ENCODE measurements at places on chromosomes 16 and 17.
A peak's percentile ranks its signal among the peaks of the same experiment; 100 is the strongest.

GRCh38 chr17:29787995-29788394, 142.0 kb downstream of the SSH2 start:
- DNase-seq = no peak

GRCh38 chr17:57413848-57414651, 157.7 kb downstream of the MSI2 start:
- no peak for DNase-seq

DNA sequence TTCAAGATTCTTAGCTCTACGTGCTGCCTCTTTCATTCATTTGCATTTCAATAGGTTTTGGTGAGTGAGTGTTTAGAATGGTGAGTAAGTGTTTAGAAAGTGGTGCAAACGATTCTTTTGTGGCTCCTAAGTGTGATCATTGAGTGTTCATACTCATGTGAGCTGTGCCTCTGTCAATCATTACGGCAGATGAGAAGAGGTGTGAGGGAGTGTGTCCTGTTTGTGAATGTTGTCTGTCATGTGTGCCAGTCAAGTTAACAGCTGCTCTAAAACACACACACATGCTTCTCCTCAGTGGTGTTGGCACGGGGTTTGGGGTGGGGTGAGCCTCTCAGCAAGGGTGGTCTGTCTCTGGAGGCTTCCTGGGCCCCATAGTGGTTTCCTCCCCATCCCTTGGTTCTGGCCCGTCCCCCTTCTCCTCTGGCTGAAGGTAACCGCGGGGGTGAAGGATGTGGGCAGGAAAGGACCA, 11.4 kb downstream of the MYL4 start:
- DNase-seq = no peak

GRCh38 chr17:72125226-72125651, 4.4 kb downstream of the SOX9 start:
- no peak for DNase-seq

DNA sequence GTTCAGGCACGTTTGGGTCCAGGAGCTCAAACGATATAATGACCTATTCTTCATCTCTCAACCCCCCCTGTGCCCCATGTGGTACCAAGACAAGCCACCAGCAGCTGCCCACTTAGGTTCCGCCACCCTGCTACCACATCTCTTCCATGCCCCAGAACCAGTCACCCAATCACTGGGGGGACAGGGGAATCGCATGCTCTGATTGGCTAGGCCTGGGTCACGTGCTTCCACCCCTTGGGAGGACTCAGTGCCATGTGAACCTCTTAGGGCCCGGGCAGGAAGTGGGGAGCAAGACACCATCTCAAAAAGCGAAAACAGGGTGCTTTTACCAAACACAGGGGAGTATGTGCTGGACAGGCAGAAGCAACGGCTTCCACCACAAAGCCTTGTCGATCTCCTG, 91.3 kb downstream of the KATNIP start:
- DNase-seq = no peak

- no peak for DNase-seq
Observed at GRCh38 chr17:4505187-4505586, 6.5 kb downstream of the SPNS2 start.

DNA sequence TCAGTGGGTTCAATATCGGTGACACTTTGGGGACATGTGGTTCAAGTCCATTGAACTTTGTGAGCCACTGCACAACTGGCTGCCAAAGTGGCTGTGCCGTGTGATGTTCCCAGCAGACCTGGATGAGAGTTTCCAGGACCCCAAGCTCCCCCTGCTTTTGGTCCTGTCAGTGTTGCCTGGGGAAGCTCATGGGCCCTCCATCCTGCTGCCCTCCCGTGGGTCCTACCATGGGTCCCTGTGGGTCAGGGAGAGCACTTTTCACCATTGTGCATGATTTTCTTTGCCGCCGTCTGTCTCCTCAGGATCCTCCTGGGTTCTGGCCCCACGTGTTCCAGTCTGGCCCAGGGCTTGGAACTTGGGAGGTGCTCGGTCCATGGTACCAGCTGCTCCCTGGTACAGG, 38.1 kb downstream of the LGALS9 start:
- no peak for DNase-seq

DNA sequence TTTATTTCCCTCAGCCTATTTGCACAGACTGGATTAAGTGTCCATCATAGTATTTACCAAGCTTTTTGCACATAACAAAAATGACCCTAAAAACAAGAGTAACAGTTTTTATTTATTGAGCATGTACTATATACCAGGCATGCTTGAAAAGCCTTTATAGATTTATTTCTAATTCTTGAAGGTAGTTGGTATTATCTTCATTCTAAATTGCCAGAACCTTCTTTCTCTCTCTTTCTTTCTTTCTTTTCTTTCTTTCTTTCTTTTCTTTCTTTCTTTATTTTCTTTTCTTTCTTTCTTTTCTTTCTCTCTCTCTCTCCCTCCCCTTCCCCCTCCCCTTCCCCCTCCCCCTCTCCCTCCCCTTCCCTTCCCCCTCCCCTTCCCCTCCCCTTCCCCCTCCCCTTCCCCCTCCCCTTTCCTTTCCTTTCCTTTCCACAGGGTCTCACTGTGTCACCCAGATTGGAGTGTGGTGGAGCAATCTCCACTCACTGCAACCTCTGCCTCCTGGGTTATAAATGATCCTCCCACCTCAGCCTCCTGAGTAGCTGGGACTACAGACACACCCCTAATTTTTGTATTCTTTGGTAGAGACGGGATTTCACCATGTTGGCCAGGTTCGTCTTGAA, 310.9 kb upstream of the RBFOX1 start:
- no peak for DNase-seq

DNA sequence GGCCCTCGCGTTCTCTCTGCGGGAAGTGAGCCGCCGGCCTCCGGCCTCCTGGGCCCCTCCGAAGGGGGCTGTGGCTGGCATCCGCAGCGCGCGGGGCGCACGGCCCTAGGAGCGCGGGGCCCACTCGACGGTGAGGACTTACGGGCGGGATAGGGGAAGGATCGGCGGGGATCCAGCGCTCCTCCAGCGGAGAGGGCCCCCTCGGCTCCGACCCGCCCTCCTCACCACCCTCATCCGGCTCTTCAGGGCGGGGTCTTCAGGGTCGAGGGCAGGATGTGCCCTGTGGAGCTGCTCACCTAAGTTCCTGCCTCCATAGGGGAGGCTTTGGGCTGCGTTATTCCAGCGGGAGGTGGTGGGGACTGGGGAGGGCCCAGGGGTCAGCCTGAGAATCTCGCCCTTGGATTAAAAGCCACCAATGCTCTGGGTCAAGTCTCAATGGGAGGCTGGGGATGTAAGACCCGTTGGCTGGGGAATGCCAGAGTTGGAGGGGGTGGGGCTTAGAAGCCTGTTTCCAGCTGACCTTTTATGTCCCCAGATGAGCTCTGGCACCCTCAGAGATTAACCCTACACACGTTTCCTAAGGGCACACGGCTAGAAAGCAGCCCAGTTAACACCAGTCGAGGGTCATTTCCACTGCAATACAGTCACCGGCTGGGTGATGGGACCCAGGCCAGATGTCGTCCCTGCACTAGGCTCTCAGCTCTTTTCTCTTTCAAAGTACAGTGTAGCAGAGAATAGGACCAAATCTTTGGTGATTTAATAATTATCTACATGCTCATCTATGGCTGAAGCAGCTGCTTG, 13.4 kb downstream of the TBX2 start:
- DNase-seq = no peak

DNA sequence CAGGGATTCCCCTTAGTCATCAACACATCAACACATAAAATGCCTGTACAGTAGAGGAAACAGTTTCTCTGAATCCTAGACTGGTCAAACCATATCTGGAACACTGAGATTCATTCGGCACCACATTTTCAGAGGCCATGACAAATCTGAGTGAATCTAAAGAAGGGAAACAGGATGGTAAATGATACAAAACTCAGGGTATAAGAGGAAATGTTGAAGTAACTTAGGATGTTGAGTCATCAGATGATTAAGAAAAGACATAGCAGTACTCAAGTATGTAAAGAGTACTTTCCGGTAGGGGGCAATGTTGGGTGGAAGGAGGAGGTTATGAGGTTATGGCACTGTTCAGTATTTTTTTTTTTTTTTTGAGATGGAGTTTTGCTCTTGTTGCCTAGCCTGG, 358.5 kb upstream of the PMFBP1 start:
- DNase-seq = no peak

- DNase-seq = no peak
Observed at GRCh38 chr17:45408611-45409421, 23.9 kb downstream of the ARHGAP27 start.

GRCh38 chr17:80311216-80311827, 50.7 kb downstream of the RNF213 start:
- DNase-seq = no peak

GRCh38 chr16:29809031-29809747, 2.8 kb upstream of the PRRT2 start:
- no peak for DNase-seq

DNA sequence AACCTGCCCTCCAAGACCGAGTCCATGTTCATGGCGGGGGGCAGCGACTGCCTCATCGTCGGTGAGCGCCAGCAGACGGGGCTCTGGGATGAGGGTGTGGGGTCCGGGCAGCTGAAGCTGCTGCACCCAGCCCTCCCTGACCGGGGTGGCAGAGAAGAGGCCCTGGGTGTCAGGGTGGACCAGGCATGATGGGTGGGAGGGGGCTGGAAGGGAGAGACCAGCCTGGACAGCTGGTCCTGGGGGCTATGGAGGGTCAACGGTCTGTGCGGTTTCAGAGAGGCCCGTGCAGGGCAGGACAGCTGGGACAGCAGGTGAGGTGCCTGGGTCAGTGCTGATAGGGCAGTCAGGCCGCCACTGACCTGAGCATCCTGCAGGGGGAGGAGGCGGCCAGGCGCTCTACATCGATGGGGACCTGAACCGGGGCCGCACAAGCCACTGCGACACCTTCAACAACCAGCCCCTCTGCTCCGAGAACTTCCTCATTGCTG, 13.3 kb upstream of the ATP6V0C start:
- DNase-seq = no peak

DNA sequence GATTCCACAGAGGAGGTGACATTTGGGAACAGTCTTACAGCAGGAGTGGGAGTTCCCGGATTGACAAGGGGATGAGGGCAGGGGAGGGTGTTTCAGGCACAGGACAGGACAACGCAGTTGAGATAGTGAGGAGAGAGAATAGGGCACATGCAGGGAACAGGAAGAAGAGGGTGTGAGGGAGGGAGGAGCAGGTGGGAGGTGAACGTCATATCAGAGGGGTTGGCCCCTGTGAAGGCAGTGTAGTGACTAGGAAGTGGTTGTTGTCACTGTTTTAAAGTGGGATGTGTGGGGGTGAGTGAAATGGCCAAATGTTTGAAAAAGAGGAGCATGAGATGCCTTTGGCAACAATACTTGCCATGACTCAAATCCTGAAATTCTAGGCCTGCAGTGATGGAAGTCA, 12.2 kb downstream of the PRKCB start:
- peak; percentile 24 for DNase-seq

GRCh38 chr16:85085721-85086120, 26.6 kb downstream of the CIBAR2 start:
- no peak for DNase-seq

- no peak for DNase-seq
Observed at GRCh38 chr16:66344533-66345145, 21.9 kb upstream of the CDH5 start.

GRCh38 chr16:85390511-85391174, 222.5 kb upstream of the GSE1 start:
- DNase-seq = no peak

DNA sequence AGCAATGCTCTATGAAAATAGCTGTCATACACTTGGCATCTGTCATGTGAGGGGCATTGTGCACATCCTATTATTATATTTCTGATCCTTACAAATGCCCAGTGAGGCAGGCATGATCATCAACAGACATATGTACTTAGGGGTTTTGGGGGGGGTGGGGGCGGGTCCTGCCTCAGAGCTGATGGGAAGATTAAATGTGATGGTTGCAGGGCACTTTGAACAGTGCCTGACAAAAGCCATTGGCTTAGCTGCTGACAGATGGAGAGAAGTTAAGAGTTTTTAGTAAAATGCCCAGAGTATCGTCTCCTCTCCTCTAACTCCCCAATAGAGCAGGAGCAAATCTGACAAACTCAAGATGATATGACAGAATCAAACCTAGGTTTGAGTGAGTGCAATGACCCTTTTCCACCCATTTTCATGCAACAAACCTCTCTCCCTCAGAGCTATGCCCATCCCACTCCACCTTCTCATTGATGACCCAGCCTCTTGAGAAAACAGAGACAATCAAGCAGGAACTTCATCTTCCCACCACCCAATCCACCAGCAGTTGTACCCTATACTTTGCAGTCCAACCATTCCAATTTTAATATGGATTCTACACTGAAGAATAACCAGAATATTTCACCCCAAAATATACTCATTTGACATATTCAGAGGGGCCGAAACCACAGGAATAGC, 4.8 kb downstream of the KLHL11 start:
- no peak for DNase-seq

- DNase-seq = no peak
Observed at GRCh38 chr16:14199624-14200023, 128.5 kb downstream of the MRTFB start.

- DNase-seq = no peak
Observed at GRCh38 chr17:68541816-68542215, 29.6 kb downstream of the PRKAR1A start.

- DNase-seq = no peak
Observed at GRCh38 chr16:50833929-50834328, 92.0 kb downstream of the CYLD start.

Data from activated T-helper 9 cell treated with anti-CD3 and anti-CD28 coated beads, Interleukin-2, amount 50 U/mL, for 16 hours (primary cell).